ENCODE measurements at places on chromosomes 5 and 9.

- no peak for DNase-seq
Measured at GRCh38 chr5:143521141-143521540, 117.7 kb upstream of the NR3C1 start.

GRCh38 chr5:38871790-38872551 is 26.2 kb downstream of the OSMR start:
- DNase-seq = no peak

DNA sequence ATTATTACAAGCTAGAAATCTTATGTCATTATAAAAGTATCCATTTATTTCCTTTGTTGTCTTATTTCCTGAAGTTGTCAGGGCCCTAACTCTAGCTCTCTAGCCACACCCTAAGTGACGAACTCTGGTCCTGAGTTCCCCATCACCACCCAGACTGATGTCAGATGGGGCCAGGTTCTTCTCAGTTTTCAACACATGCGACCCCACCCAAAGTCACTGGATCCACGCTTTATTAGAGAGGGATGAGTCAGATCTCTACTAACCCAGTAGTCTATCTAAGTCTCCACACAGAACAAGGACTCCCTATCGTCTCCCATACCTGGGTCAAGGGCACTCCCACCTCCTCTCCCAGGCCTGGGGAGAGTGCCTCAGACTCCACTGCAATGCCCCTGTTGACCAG is 6.8 kb upstream of the FEM1C start:
- no peak for DNase-seq

DNA sequence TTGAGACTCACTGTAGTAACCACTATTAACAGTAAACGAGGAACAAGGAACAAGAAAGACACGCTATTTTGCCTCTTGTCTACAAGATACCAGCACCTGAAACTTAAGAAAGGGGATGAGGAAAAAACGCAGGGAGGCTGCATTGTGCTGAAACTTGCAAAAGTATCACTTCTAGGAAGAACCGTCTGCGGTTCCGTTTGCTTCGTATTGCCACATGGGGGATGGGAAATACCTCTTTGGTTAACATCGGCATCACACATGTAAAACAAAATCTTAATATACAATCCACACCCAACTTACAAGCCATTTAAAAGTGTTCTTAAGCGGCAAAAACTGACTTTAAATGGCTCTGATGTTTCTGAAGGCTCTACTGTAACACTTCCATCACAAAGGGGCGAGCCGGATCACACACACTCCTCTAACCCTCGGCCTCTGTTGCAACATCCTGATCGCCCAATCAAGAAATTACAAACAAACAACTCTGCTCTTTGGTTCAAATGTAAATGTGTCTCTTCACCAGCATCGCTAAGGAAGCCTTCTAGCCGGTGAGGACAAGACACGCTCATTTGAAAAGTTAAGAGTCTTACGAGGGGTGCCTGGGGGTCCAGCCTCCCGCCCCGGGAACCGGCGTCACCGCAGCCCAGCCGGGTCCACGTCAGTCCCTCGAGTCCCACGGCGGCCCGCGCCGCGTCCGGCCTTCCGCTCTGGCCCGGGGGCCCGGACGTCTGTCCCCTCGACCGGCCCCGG is 621 bp downstream of the SEC16A start:
- no peak for DNase-seq

- DNase-seq = no peak
Measured at GRCh38 chr9:96006961-96007360, 131.5 kb downstream of the ERCC6L2 start.

DNA sequence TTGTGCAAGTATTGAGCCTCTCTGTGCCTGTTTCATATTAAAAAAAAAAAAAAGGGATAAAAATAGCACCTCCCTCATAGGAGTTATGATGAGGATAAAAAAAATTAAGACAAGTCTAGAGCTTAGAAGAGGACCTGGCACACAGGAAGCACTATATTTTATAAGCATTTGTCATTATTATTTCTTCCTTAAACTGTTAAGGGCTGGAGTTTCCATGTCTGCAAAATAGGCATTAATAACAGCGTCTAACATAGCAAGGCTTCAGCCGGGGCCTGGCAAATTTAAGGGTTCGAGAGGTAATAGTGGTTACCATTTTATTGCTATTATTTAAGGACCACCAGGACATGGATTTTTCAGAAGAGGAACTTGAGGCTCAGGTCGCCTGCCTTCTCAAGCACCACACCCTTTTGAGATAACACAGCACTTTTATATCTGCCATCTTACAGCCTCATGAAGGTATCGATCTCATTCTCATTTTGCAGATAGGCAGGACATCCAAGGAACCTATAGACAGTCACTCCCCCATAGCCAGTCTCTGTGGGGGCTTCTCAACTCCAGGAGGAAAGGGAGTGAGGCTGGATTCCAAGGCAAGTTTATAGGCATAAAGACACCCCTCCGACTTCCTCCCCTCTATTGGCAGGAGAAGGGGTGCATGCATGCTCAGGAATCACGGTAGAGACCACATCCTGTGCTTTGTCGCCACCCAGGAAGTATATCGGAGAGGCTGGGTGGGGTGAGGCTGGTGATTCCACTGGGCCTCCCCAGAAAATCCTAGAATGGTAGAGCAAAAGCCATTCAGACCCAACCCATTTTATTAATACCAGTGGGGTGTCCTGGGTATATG is 2.4 kb downstream of the ANXA6 start:
- no peak for DNase-seq

- DNase-seq = no peak
Measured at GRCh38 chr9:78806492-78807160, 509.7 kb downstream of the PSAT1 start.

- no peak for DNase-seq
Measured at GRCh38 chr9:4238522-4238921, 61.3 kb downstream of the GLIS3 start.

- DNase-seq = no peak
Measured at GRCh38 chr9:93431539-93432105, 19.9 kb upstream of the FAM120A start.

DNA sequence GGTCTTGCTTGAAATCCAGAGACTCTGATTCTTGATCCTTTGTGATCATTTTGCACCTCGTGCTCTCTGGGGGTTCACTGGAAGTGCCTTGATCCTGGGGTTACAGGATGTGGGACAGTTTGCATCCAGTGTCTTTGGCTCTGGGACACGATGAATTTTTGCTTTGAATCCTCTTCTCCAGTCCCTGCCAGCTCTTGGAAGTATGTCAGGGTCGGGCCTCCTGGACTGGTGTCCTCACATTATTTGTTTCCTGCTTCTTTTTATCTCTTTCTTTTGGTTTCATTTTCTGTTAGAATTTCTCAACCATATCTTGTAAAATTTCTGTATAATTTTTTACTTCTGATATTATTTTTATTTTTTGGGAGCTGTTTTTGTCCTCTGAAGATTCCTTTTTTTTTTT is 34.2 kb downstream of the SECISBP2 start:
- DNase-seq = no peak

- peak; percentile 85 for DNase-seq
Measured at GRCh38 chr5:156326718-156327259, at the start of gene SGCD. SGCD (plus strand) TSS chr5:156327164.

DNA sequence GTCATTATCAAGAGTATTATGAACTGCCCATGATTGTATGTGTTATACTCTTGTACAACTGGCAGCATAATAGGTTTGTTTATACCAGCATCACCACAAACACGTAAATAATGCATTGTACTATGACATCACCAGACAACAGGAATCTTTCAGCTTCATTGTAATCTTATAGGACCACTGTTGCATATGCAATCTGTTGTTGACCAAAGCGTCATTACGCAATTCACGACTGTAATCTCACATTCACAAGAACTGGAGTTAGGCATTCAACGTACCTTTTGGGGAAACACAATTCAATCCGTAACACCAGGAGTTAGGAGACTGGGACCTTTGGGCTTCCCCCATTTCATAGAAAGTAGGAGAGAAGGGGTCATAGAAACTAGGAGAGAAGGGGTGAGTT is 20.4 kb upstream of the ARSI start:
- DNase-seq = no peak

GRCh38 chr5:55407059-55407684 is 99.4 kb downstream of the MTREX start:
- no peak for DNase-seq

GRCh38 chr5:146872188-146872587 is 6.4 kb downstream of the PPP2R2B start:
- no peak for DNase-seq

GRCh38 chr9:14348123-14348372 is 34.1 kb upstream of the NFIB start:
- DNase-seq = no peak

- DNase-seq = no peak
Measured at GRCh38 chr5:114360357-114360756, 1.5 kb upstream of the KCNN2 start.

GRCh38 chr9:35656831-35657545 is 831 bp downstream of the RMRP start:
- DNase-seq = no peak

GRCh38 chr5:61817472-61818326 is 485.6 kb downstream of the ZSWIM6 start:
- DNase-seq = no peak

DNA sequence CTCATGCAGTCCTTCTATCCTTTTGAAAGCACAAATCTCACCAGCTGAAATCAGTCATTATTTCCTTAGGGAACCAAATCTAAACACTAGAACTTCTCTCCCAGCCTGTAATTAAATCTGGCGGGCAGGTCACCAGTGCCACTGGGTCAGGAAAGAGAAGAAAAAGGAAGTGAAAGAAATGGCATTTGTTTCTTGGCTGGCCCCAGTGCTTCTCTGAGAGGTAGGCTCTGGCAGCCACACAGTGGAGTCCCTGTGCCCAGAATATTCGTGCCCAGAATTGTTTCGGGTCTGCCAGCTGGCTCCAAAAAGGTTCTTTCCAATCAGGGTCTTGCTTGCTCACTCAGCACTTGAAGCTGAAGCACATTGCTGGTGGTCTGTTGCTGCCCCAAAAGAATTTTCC is 133.9 kb upstream of the MTAP start:
- no peak for DNase-seq

DNA sequence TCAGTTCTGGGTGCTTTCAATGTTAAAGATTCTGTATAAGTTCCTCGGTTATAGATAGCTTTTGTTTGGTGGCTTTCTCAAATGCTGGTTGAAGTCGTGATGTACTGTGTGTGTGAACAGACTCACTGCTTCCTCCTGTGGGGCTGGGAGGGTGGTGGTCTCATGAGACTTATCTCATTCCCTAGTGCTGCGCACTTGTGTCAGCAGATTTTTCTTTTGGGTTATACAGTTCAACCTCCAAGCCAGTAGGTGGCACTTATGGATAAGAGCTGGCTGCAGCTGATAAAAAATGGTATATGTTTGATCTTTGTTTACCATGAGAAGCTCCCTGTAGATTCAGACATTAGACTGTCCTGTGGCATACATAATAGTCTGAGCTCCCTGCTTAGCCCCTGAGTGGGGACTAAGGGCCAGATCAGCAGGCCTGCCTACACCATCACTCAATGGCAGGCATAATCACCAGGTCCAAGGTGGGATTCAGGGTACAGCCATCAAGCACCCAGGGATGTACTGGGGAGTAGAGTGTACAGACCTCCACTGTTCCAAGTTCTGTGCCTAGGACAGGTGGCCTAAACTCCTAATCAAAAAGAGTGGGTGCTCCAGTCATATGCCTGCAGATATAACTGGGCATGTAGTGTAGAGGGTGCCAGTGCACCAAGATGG is 174.2 kb downstream of the OXCT1 start:
- DNase-seq = no peak

GRCh38 chr5:67976891-67977601 is 238.5 kb upstream of the PIK3R1 start:
- no peak for DNase-seq

- peak; percentile 43 for DNase-seq
Measured at GRCh38 chr9:92136184-92136858, 21.1 kb upstream of the SPTLC1 start.

DNA sequence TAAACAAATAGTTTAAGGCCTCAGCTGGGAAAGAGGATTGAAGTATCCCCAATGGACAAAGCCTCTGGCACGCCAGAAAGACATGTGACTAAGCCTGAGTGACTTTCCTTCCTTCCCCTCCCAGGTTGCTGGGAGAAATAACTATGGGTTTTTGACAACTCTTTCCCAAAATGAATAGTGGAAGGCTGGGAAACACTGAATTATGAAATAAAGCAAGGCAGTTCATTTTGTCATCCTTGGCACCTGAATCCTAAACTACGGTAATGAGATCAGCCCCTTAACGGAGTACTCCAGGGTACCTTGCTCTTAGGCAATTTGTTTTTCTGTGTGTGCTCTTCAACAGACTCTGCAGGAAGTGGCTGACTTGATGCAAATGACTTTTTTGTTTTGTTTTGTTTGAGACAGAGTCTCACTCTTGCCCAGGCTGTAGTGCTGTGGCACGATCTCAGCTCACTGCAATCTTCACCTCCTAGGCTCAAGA is 75.2 kb downstream of the LMNB1 start:
- no peak for DNase-seq

DNA sequence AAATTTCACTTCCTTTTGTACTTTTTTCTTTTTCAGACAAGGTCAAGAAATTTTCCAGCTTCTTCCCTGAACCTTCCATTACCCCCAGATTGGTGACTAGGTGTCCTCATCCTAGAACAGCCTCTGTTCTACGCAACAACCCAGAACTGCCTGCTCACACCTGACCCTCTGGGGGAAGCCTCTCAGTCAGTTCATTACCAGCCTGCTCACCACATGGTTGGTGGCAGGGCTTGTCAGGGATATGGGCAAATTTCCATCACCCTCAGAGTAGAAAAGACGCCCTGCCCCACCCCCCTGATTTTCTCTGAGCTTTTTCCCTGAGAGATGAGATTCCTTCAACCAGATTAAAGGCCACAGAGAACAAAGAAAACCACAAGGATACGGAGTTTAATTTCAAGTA is 5.3 kb upstream of the CFAP95 start:
- no peak for DNase-seq

DNA sequence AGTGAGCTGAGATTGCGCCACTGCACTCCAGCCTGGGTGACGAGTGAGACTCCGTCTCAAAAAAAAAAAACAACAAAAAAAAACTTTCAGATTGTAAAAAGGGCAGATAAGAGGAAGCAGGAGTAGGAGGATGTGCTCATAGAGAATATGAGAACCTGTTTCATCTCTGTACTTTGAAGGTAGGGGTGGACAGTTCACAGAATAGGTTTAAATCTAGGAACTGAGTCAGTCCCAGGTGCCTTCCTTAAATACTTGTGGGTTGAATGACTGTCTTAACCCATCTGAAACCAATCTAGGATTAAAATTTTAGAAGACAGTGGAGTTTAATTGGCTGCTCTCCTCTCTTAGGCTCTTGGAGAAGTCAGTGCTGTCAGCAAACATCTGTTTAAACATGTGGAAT is 12.4 kb downstream of the POLK start:
- no peak for DNase-seq

GRCh38 chr5:146474065-146474464 is 26.9 kb downstream of the TCERG1 start:
- DNase-seq = no peak

Data from right atrium auricular region (tissue), 2 donors.